ENCODE measurements at places on chromosomes 1 and 21.

- DNase-seq, result no peak
Observed at GRCh38 chr1:58713841-58714240, 14.0 kb upstream of the MYSM1 start.

GRCh38 chr1:152244576-152245273, 20.7 kb upstream of the HRNR start:
- DNase-seq, result no peak

DNA sequence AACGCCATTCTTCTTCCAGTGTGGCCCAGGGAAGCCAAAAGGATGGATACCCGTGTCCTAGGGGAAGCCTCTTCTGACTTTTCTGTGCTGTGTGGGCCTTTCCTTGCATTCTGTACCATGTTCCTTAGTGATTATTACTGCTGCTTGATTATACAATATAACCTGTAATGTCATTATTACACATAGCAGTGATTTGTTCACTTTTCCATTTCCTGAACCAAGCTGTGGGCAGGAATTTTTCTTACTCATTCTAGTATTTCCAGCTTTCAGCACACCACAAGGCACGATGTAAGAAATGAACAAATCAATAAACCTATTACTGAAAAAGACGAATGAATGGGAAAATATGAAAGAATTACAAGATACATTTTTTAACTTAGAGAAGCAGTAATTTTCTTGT, 8.4 kb upstream of the USP33 start:
- no peak for DNase-seq

- no peak for DNase-seq
Observed at GRCh38 chr1:49318218-49318617, 541.5 kb upstream of the BEND5 start.

GRCh38 chr1:88741413-88741812, 57.3 kb downstream of the PKN2 start:
- DNase-seq, result no peak

DNA sequence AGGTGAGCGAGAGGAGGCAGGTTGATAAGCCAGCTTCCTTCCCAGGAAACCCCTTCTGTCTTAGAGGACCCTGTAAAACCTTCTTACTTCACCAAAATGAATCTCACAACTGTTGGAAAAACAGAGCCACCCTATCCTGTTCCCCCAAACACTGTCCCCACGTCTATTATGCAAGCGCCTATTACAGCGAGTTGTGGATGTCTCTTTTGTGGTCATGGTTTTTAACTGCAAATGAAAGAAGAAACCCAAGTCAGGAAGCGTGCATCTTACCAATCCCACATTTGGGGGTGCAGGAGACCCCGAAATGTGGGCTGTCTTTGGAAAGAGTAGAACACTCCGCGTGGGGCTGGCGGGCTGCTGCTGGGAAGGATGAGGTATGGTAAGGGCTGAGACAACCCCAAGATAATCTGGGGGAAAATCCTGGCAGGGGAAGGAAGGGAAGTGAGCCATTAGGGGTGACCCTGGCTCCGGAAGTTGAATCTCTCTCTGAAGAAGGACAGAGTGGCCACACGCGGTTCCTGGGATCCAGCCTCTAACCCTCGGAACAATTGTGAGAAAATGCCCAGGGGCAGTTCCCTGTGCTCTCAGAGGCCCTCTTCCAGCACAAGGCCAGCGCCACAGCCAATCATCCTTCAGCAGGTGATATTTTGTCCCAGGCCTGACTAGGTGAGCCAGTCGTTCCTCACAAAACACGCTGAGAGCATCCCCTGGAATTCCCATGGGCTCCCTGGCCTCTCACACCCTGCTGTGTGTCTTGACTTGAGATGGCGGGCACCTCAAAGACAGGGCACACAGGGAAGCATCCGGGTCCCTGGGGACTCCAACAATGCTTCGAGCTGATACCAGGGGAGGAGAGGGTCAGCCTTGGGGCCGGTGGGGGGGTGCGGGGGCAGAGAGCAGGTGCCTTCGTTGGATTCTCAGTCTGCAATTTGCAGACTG, 168.5 kb upstream of the IRF2BP2 start:
- no peak for DNase-seq

GRCh38 chr1:242440757-242441156, 83.7 kb downstream of the PLD5 start:
- DNase-seq, result no peak

- no peak for DNase-seq
Observed at GRCh38 chr21:16837721-16838120, 675.1 kb upstream of the CXADR start.

DNA sequence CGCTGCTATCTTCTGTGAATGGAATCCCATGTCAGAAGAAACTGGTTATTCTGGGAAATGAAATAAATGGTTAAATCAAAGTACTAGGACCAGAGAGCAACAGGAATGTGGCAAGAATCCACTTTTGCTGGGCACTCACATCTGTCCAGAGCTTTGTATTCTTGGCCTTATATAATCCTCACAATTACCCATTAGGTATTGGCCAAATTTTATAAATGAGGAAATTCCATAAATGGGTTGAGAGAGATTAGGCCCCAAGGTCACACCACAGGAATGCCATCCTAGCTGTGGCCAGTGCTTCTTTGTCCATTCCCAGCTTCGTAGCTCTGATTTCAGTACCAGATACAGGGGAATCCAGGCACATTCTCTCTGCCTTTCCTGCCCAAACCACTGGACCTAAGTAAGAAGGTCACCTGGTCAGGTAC, 76.1 kb upstream of the HOOK1 start:
- no peak for DNase-seq

DNA sequence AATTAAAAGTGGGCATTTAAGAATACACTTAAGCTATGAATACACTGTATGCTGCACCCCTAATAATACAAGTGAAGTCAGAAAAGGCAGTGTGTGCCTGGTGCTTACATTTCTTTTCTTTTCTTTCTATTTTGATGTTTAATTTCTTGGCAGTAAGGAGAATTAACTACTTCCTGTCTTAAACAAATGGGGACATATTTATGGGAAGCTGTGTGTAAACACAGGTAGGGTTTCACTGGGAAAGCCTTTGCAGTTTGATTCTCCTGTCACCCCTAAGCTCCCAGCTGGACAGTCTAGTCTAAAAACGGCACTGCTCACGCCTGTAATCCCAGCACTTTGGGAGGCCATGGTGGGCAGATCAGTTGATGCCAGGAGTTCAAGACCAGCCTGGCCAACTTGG, 146.0 kb downstream of the MIS18A start:
- DNase-seq, result no peak
